ENCODE measurements at places on chromosomes 7 and 10.

DNA sequence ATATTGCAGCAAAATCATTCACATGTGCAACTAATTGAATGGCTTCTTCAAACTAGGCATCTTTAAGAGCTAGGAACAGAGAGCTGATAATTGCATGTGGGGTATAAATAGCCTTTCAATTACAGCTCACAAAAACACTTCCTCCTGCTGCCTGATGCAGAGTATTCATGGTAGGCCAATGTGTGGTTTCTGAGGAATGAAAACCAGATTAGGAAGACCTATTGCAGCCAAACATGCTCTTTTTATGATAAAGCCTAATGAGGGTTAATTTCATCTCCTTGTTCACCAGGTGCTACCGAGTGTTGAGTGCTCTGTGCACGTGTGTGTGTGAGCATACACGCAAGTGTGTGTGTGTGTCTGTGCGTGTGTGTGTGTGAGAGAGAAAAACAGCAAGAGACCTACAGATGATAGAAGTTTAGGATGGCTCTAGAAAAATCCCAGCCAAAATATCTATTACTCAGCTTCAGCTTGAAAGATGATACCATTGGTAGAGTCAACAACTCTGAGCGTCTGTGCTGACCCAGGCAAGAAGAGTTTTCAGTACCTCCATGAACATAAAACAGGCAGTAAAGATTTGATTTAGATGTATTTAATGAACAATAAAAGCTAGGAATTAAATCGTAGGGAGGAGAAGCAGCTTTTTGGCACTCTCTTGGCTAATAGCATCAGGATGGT lies 448.5 kb upstream of the ANKRD30A start:
- DNase-seq = no peak

DNA sequence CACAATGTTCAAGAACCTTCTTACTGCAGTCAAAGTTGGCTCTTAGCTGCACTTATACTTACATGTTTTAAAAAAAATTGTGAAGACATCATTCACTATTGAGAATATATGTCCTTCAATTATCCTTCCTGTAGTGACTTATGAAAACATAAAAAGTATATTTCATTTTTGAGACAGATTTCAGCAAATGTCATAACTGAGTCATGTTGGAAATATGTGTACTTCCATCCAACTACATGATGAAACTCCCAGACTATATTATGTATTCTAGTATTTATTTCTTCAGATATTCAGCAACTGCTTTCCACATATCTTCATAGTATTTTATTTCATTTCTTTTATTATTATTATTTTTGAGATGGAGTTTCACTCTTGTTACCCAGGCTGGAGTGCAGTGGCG lies 160.2 kb downstream of the ARHGAP12 start:
- DNase-seq = no peak

DNA sequence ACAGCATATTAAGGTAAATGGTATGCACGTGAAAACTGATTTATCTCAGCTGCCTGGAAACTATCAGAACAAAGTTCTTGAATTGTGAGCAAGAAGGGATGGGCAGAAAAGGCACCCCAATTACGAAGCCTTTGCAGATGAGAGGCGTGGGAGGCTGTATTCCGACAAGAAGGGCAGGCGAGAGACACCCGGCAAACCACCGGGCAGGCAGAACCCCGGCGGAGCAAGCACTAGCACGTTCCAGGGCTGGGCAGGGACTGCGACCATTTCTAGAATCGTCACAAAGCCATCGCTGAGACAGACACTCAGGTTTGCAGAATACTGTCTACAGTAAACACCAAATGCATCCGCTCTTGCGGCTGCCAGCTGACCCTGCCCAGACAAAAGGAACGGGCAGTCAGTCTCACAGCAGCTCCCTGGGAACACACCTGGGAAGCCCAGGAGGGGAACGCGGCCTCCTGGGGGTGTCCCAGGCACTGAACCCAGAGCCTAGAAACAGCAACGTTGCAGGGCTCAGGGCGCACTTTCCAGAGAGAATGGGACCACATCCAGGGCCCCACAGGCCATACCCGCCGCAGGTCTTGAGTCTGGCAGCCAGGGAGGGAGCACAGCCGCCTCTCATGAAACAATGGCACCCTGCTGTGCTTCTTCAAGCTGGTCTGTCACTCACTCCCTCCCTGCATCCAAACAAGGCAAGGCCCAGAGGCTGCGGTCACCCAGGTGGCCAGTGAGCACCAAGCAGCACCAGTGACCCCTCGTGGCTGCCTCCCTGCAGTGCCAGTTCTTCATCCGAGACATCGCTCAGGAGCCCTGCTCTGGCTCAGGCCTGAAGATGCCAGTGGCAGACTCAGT lies 261.9 kb downstream of the PTPRN2 start:
- no peak for DNase-seq

DNA sequence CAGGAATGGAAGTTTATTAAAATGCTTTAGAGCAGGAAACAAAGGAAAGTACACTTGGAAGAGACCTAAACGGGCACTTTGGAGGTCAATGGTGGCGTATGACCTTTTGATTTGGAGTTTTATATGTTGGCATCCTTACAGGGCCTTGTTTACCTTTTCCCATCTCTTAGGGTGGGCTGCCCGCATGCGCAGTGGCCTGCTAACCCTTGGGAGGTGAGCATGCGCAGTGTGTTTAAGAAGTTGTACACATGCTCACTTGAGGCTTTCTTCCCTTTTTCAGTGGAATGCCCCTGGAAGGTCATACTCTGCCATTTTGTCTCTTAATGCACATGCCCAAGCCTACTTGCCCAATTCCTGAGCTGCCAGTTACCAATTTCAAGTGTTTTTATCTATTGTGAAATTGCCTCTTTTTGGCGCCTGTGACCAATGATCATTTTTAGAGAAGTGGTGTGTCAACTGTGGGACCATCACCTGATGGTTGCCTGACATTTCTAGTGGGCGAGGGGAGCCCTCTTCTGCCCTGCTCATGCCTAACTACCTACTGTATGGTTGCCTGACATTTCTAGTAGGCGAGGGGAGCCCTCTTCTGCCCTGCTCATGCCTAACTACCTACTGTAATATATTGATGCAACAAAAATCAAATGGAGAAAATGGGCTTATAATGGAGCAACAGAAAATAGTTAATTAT lies 138.0 kb downstream of the PPP1R9A start:
- no peak for DNase-seq

- DNase-seq = no peak
Observed at GRCh38 chr10:113292086-113292485, 260.8 kb upstream of the HABP2 start.

- no peak for DNase-seq
Observed at GRCh38 chr7:158067219-158067930, 520.2 kb downstream of the PTPRN2 start.

DNA sequence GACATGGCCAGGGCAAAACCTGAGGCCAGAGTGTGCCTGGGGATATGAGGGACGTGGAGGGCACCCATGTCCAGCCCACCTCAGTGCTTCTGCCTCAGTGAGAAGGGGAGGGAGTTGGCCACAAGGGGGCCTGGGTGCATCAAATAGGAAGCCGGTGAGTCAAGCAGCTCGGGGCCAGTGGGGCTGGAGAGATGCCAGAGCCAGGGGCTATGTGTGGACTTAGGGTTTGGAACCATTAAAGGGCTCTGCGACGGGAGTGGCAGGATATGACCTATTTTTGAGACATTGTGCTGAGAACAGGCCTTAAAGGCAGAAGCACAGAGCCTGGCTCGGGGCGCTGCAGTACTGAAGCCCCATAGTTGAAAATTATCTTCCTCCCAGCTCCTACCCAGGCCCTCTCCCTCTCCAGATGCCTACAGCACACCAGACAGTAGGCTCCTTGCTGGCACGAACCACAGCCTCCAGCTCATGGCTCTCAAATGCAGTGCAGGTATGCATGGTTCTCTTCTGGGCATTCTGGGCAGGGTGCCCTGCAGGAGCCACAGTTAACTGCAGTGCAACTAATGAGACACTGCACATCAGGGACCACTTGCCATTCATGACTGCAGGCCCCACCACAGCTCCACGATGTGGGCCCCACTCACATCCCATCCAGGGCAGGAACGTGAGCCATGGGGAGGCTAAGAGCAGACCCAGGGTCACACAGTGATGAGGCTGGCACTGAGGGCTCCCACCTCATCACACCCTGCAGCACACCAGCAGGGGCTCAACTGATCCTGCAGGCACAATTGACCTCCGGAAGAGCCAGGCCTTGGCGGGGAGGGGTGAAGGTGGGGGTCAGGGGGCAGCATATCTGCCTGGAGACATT lies 7.2 kb upstream of the PGAM2 start:
- DNase-seq = no peak

GRCh38 chr7:47142169-47142866 lies 439.6 kb downstream of the TNS3 start:
- no peak for DNase-seq

- no peak for DNase-seq
Observed at GRCh38 chr7:79180533-79180932, 272.9 kb downstream of the MAGI2 start.

DNA sequence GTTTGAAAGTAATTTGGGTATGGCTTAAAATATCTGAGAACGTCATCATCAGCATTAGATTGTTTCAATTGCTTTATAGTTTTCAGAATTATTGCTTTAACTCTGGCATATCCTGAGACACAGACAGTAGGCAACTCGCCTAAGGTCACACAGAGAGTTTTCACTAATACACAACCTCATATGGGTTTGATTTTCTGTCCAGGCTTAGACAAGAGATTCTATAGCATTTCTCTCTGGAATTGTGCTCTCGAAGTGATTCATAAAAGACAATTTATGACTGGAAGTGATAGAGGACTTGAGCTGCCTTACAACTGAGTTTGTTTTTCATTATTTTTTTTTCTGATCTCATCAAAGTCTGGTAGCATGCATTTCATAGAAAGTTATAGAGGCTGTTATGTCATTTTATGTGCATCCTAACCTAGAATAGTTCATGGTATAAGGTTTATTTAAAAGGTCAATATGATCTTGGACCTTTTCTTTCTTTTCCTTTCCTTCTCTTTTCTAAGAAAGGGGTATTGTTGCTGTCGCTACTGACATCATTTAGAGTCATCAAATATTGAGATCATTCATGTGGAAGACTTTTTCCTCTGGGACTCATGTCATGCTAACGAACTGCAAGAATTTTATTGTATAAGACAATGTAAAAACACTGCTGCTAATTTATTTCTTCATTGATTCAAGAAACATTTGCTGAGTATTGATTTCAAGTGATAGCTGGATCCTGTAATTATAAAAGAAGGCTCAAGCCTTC lies 278.2 kb downstream of the PLXDC2 start:
- no peak for DNase-seq

DNA sequence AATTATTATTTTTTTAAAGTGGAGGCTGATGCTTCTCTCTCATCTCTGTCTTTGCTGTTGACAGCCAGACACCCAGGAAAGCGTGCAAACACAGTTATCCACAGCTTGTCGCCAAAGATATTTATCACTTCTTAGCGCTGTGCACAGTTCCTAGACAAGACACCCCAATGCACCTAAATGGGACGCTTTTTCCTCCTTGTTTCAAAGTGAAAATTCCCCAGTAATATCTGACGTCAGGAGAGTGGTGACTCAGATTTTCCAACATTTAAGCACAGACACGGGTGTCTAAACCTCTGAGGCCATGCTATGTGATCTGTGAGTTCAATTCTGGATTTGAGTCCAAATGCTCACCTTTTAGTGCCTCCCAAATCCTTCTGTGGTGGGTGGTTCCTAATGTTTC lies 151.6 kb downstream of the EMX2 start:
- DNase-seq = no peak

DNA sequence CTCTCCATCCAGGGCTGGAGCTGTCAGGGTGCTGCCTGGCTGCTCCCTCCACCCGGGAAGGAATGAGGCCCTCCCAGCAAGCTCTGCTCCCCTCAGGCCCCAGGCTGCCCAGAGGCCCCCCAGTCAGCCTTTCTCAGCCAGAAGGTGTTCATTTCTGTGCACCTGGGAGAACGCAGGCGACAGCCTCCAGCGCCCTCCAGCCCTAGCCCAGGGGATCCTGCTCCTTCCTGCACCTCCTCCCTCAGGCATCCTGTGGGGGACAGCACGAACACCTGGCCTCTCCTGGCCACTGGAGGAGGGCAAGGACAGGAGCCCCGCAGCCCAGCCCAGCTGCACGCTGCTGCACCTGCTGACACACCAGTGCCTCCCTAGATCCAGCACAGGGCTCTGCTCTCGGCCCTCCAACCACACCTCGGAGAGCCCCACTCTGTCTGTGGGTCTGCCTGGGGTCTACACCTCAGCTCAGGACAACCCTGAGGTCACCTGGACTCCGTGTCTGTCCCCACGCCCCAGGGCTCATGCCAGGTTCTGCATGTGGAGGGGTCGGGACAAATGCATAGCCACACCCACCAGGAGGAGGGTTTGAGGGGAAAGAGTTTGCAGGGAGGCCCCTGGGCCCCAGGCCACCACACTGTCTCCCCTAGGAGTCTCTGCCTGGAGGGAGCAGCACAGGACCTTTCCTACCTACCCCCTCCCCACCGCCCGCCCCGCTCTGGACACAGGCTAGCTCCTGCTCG lies 7.4 kb upstream of the PWWP2B start:
- DNase-seq = no peak

DNA sequence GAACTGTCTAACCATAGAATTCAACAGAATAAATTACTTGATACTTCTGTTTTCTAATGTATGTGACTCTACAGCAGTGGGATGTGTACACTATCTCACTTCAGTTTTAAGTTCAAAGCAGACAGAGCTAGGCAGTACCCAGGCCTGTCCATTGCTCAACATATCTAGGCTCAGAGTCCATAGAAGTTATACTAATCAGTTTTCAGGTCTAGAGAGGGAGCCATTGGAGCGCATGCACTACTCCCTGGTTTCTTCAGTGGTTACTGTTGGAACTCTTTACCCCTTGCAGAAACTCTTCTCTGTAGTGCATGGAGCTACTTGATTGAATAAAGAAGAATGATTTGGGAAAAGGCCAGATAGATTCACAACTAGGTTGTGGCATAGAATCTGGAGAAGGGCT lies 4.4 kb downstream of the CD36 start:
- no peak for DNase-seq

- DNase-seq = no peak
Observed at GRCh38 chr7:70512144-70512543, 619.8 kb upstream of the GALNT17 start.

Data from stimulated activated CD4-positive, alpha-beta T cell treated with anti-CD3 and anti-CD28 coated beads, Interleukin-1b, Interleukin-23, amount 100 ng/mL, for 1 hour (primary cell).